ENCODE measurements at places on chromosomes 1 and 21.

- no peak for DNase-seq
These were observed 1.3 kb upstream of the MTARC2 start for GRCh38 chr1:220746851-220747250.

- DNase-seq, result no peak
These were observed 409.4 kb downstream of the BRINP3 start for GRCh38 chr1:190068304-190068703.

DNA sequence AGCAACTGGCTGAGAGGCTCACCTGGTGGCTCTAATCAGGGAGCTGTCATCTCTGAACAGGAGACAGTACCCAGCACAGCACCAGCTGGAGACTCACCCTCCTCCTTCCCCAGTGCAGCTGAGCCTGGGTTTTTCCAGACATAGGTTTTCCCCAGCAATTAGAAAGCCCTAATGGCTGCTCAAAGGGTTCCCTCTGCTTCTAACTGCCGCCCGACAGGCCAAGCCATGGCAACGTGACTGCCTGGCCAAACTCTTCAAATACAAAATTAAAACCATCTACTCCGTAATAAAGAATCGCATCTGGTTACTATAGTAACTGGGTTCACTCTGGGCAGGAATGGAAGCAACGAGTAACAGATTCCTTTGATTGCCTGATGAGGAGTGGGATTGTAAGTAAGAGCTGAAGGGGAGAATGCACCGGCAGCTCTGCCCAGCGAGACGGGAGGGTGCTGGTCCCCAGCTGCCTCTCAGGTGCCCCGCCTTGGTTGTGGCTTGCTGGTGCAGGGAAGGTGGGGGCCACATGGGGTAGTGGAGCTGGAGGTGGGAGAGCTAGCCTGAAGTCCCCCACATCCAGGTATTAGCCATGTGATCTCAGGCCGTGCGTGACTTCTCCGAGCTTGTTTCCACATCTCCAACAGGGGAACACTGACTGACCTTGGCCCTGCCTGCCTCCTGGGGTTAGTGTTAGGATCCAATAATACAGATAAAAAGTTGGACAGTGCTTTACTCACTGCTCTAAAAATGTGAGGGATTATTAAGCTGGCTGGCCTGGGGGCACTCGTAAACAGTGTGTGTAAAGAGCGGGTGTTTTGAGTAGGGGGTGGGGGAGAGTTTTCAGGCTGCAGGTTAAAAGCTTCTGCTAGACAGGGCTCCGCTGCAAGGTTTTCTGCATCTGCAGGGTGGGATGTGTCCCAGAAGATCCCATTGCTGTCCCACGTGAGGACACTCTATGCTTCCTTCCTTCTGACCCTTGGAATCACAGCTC lies 94.2 kb downstream of the KCNN3 start:
- DNase-seq, result no peak

DNA sequence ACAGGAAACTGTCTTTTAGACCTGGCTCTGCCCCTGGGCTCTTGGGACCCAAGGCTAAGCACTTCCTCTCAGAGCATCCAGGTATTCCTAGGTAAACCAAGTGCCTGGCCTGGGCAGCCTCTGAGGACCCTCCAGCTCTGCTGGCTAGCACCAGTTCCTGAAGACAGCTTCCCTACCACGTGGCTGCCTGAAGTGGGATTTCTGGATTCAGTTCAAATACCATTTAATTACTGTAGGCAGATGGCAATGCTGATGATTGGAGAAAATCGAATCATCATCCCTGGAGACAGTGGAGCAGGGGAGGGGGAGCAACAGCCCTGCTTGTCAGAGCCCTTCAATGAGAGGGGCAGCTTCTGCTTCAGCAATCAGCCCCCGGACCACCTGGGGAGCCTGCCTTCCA lies 11.9 kb downstream of the KIF21B start:
- no peak for DNase-seq

DNA sequence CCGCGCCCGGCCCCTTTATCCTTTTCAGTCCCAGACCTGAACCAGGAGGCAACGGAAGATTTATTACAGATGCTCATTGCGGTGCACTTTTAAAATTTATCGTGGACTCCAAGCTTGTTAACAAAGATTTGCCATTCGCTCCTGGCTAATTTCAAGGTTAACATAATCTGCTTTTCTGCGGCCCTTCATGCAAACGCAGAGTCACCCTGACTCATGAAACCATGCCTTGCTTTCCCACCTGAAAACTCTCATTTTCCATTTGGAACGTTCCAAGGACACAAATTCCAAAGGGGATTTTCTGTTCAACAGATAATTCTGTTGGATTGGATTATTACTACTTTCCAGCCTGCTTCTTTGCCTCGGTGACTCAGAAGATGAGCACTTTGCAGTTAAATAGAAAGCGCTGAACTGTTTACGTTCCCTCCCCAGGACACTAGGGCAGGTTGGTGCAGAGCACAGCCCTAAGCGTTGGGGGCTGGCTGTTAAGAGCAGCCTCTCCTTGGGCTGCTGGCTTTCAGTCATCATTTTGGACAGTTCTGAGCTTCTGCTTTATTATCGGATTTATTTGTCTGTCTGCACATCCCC lies 51.1 kb downstream of the CD247 start:
- no peak for DNase-seq

DNA sequence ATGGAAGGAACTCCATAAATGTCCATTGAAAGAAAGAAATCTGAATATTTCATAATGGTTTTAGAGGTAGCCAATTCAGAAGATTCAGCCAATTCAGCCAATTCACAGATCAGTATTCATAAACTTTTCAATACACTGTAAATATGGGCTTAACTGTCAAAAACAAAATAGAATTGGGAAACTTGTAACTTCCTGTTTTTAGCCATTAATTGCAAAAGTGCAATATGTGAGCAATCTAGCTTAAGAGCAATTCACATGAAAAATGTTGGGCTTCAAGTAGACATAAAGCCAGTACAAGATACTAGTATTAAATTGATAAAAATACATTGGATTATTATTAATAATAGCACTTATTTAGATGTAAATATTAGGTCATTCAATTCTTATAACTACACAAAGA lies 27.5 kb upstream of the PLPPR4 start:
- DNase-seq, result no peak

GRCh38 chr1:15090373-15090772 lies 63.2 kb upstream of the TMEM51 start:
- no peak for DNase-seq

DNA sequence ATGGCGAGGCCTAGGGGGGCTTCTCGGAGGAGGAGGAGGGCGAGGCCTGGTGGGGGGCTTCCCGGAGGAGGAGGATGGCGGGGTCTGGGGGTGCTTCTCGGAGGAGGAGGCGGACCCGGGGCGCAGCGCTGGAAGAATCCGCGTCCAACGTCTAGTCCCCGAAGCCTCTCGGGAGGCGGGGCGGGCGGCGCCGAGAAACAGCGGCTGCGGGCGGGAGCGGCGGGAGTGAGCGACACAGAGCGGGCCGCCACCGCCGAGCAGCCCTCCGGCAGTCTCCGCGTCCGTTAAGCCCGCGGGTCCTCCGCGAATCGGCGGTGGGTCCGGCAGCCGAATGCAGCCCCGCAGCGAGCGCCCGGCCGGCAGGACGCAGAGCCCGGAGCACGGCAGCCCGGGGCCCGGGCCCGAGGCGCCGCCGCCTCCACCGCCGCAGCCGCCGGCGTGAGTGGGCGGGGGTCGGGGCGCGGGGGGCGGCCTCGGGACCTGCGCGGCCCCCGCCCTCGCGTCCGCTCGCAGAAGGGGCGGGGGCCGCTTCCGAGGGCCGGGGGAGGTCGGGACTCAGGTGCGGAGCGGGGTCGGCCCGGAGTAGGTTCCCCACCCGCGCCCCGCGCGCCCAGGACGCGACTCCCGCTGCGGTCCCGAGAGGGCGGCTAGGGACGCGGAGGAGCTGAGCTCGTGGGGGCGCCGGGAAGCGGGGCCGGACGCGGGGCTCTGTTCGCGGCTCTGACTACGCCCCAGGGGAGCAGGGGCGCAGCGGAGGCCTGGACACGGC lies at the start of gene KLHL17:
Gene KLHL17, plus strand, starts transcription at position 222 of the 769 bp plus-strand sequence. Its CDS starts 110 bp downstream, at position 332.
- peak; percentile 65 for DNase-seq
